A549 (cell line): ENCODE measurements at places on chromosomes 3 and 15.
A peak's percentile ranks its signal among the peaks of the same experiment; 100 is the strongest.

DNA sequence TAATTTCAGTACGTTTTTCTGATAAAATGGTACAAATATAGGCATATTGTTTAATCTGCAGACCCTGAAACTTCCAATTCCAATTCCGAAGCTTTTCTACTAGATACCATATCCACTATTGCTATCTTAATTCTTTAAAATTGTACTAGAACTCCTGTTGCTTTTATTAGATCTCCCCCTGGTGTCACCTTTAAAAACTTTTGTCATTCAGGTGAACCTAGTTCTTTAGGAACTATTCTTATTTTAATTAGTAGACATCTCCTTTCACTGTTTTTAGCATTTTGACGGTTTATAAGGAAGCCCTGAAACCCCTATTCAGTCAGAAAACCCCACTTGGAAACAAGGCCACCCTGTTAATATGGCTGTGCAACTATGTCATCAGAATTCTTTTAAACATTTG lies 22.3 kb downstream of the C2CD4B start:
- no peak for DNase-seq

DNA sequence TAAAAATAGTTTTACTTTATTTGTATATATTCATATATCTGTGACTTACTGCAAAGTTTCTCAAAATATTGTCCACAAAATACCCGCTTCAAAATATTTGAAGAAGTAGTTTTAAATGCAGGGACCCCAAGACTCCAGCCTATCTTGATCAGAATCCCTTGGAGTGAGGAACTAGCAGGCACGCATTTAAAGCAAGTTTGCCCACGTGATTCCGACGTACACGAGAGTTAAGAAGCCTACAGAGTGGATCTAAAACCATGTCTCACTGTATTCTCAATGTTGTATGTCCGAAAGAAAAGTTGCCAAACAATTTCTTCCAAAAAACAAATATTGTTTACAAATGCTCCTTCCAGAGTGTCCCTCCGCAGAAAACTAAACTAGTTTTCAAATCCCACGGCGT lies 1.7 kb downstream of the GABRB3 start:
- DNase-seq: no peak

DNA sequence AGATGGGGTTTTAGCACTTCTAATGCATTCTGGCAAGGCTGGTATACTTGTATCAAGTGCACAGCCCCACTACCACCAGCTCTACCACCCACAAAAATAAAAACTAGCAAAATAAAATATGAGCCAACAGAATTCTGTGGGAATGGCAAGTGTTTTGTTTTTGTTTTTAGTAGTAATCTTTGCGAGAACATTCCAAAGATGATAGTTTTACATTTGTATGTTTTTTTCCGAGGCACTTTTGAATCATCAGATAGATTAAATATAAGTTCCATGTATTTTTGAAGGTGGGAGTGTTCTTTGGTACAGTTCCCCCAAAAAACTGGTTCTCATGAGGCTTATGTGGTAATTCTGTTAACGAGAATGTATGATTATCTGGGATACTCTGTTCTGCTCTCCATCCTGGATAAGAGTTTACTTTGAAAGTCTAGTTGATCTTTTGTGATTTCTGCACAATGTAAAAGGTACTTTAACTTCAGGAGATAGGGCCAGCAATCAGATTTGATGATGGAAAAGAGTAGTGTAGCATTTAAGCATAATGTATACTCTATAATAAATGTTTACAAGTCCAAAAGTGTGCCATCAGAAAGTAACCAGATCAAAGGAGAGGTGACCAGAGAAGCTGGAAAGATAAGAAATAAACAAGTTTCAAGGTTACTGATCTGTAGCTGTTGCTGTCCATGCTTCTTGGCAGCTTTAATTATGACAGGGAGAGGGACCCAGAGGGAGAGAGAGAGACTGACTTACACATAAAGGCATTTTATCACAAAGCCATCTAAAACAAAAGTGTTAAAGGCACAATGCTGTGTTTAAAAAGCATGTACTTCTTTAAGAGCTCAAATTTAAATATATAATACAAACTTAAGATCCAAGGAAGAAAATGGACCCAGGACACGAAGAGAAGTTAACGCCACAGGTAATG lies 130.9 kb downstream of the PGPEP1L start:
- DNase-seq: no peak

DNA sequence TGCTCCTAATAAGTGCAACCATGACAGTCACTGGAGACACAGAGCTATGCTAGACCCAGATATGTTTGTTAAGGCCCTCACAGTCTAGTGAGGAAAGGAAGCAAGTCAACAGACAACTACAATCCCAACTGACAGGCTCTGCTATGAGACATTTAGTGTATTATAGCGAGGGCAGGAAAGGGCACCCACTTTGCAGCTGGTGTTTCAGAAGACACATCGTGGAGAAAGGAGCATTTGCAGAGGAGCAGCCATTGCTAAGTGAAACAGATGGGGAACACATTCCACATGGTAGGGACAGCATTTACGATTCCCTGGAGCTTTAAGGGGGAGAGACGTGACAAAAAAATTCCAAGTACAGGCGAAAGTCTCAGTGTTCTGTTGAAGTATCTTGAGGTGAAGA lies 685.6 kb downstream of the AGBL1 start:
- DNase-seq: no peak

- no peak for DNase-seq
Observed at GRCh38 chr3:89061259-89061658, 46.2 kb upstream of the EPHA3 start.

DNA sequence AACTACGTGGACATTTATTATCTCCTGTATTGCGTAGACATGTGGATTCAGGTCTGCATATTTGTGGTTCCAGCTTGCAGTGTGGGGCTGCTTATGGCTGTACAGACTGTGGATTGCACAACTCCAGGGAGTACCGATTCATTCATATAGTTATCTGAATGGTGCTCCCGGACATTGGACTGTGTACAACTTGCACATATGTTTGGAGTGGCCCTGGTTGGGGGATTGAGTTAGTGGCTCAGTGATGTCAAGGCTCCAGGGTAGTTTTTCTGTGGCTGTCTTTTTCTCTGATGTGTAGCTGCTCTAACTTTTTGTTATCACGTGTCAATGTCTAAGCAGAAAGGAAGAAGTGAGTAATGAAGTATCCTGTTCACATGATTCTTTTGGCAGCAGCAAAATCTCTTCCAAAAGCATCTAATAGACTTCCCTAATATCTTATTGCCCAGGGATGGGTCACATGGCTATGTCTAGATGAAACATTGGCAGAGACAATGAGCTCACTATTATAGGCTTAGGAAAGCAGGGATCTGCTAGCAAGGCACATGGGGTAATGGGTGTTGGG lies 15.8 kb downstream of the ST3GAL6 start:
- DNase-seq: no peak

- DNase-seq: no peak
Observed at GRCh38 chr3:39128951-39129350, 21.5 kb downstream of the TTC21A start.

GRCh38 chr3:42183991-42184632 lies 81.9 kb downstream of the CCK start:
- DNase-seq: no peak

- no peak for DNase-seq
Observed at GRCh38 chr15:25066708-25067107, 111.9 kb downstream of the SNRPN start.

- peak; percentile 18 for DNase-seq
Observed at GRCh38 chr3:129315223-129315997, 36.7 kb downstream of the HMCES start.

DNA sequence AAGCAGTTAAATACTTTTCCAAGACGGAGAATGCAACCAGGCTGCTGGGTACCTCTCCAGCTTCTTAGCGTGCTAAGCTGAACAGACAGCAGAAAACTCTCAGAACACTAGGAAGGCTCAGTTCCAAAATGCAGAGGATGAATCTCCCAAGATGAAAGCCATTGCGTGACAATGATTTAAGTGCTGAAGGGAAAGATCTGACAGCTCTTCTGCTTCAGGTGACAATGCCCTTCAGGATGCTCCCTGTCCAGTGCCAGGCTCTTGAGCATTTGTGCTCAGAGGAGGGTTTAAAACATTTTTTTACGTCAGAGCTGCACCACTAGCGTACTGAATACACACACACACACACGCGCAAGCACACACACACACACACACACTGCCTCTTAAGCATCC lies 26.3 kb downstream of the ARHGEF3 start:
- no peak for DNase-seq

GRCh38 chr3:144947895-144948294 lies 976.3 kb downstream of the DIPK2A start:
- no peak for DNase-seq

DNA sequence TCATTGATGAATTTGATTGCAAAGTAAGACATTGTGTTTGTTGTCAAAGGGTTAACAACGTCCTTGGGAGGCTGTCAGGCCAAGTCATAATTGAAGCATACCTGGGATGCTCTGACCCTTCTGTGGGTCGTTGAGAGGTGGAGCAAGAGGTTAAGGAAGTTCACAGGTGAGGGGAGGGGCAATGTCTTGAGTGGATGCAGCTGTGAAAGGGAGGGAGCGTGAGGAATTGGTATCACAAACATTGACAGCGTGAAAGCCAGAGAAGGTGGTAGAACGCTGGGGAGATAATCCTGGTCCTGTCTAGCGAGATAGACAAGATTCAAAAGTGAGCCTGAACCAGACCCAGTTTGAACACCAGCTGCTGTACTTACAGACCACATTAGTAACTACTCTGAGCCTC lies 79.4 kb downstream of the HES1 start:
- no peak for DNase-seq

DNA sequence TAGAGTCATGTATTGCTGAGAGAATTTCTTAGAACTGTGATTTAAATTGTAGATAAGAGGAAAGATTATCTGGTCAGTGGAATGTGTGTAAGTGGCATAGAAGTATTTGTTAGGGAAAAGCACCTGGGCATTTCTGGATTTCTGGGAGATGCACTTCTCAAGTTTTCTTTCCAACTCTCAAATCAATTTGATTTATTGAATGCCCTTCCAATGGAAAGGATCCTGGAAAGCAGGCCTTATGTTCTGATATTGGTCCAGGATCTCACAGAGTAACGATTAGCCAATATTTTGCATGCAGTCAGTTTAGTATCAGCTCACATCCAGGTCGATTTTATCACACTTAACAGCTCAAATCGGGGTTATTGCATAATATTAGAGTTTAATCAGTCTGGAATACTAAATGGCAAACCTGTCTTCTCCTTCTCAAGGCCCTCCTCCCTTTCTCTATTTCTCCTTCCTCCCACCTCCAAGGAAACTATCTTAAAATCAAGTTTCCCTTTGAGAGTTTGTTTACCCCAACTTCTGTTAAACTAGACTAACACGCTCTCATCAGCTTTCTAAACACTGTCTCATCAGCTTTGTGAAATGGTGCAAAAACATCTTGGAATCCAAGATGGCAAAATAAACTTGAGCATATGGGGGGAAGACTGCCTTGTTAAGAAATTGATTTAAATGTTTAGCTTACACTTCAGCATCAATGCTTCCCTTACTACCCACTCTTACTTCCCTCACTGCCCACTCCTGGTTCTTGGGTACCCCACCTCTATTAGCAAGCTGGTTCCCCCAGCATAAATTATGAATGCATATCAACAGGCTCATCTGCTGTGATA lies 9.5 kb downstream of the SOX2 start:
- DNase-seq: no peak

GRCh38 chr3:4814305-4814903 lies 164.8 kb upstream of the BHLHE40 start:
- DNase-seq: no peak

- DNase-seq: peak; percentile 75
Observed at GRCh38 chr15:52331490-52332240, 36.1 kb upstream of the MYO5C start.

- no peak for DNase-seq
Observed at GRCh38 chr15:47507221-47507985, 209.9 kb upstream of the SEMA6D start.

DNA sequence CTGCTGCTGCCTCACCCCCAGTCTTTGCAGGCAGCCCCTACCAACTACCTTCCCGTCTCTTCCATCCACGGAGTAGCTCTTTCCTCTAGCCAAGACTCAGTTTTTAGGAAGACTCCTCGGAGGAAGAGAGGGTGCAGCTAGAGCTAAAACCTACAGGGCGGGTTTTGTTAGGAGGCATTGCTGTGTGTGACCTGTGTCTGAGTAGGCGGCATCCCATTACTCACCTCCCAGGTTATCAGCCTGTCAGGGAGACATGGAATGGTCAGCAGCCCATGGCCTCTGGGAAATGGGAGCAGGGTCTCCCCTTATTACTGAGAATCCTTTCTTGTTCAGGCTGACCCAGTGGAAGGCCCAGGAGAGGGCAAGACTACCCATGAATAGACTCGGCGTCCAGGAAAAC lies 43.8 kb upstream of the FGD5 start:
- no peak for DNase-seq

- no peak for DNase-seq
Observed at GRCh38 chr3:132522353-132522752, 74.7 kb upstream of the ACKR4 start.

- no peak for DNase-seq
Observed at GRCh38 chr3:196969134-196969659, 564 bp upstream of the PIGZ start.

- no peak for DNase-seq
Observed at GRCh38 chr3:141557961-141558706, 71.3 kb downstream of the RASA2 start.

GRCh38 chr15:35055416-35056105 lies 29.5 kb downstream of the NANOGP8 start:
- DNase-seq: no peak

- no peak for DNase-seq
Observed at GRCh38 chr3:46228260-46229242, 13.7 kb upstream of the CCR3 start.

DNA sequence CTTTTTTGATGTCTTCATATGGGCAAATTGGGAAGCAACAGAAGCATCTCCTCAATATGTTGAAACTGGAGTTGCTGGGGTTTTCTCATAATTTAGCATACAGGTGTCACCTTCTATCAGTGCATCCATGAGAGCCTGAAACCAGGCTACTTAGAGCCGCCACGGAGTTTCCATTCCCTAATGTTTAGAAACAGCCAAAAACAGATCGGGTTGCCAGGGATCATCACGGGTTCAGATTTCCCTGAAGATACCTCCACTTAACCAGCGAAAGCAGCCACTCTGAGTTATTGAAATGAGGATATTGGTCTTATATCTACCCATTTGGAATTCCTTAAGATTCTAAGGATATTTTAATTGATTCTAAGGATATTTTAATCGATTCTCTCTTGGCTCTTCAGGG lies 14.5 kb downstream of the TERB2 start:
- DNase-seq: no peak

- no peak for DNase-seq
Observed at GRCh38 chr3:65096110-65096745, 408.4 kb upstream of the ADAMTS9 start.

DNA sequence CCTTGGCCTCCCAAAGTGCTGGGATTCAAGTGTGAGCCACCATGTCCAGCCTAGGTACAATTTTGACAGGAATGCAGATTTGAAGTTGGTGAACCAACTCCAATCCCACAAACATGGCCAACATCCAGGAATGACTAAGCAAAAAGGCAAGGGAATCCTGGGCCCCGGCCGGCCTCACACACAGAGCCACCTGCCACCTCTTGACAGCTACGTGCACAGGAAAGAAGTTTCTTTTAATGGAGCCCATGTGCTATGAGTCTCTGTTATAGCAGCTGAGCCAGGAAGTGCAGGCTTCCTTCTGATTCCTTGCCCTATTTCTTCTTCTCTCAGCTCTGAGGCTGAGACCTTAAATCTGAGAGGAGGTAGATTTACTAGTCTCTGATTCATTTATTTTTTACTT lies 8.8 kb downstream of the TMEM40 start:
- DNase-seq: no peak
